ENCODE measurements at places on chromosomes 4 and X. TPM values are rescaled to one million over a fixed set of nuclear protein-coding genes. Genes with fewer than 3 reads are reported as not detected.

DNA sequence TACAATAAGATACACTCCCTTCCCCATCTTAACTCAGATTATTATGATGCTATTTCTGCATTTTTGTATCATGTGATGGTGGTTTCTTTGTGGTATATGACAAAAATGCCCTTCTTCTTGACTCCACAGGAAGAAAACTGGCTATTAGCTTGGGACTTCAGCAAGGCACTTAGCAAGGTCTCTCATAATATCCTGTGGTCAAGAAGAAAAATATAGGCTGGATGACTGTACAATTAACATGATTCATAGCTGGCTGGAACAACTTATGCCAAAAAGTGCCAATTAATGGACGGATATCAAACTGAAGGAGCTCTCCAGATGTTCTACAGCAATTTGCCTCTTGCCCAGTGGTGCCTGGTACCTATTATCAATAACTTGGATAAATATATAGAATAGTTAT is 2.3 kb upstream of the MID1IP1 start:
- DNase-seq, result no peak

GRCh38 chr4:86026720-86027119 is 333.1 kb downstream of the MAPK10 start:
- DNase-seq, result no peak

GRCh38 chr4:11312389-11312788 is 116.3 kb downstream of the HS3ST1 start:
- no peak for DNase-seq

DNA sequence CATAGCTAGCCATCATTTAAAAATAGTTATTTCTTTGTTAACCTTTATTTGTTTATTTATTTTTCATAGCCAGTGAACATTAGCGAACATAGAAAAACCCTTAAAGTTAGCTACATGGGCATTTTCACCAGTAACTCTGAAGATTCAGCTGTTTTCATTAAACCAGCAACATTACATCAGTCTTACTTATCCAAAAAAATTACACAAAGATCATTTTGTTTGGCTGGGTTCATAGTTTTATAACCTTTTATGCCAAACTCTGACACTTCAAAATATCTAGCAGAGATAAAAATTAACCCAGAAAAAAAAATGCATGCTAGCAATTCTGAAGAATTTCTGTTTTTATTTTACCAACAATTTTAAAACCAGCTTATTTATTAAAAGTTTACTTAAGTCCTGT is 784.1 kb downstream of the PCDH18 start:
- DNase-seq, result no peak

DNA sequence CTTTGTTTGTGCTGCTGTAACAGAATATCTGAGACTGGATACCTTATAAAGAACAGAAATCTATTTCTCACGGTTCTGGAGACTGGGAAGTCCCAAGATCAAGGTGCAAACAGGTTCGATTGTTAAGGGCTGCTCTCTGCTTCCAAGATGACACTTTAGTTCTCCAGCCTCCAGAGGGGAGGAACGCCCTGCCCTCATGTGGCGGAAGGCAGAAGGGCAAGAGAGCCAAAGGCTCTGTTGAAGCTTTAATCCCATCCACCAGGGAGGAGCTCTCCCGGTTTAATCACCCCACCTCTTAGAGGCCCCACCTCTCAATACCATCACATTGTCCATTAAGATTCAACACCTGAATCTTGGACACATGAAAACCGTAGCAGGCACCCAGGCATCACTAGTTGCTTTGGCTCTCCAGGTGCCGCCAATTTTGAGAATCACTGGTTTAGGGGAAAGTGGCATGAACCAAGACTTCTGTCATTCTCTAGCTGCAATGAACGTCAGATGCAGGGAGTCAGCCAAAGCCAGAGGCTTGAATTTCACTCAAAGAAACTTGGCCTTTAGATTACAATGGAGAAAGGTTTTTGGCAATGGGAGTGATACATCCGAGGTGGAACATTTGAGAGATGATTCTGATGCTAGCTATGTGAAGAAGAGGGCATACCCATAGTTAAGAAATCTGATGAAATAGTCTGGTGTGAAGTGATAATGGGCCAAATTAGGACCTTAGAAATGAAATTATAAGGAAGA is 15.7 kb downstream of the FHL1 start:
- no peak for DNase-seq

DNA sequence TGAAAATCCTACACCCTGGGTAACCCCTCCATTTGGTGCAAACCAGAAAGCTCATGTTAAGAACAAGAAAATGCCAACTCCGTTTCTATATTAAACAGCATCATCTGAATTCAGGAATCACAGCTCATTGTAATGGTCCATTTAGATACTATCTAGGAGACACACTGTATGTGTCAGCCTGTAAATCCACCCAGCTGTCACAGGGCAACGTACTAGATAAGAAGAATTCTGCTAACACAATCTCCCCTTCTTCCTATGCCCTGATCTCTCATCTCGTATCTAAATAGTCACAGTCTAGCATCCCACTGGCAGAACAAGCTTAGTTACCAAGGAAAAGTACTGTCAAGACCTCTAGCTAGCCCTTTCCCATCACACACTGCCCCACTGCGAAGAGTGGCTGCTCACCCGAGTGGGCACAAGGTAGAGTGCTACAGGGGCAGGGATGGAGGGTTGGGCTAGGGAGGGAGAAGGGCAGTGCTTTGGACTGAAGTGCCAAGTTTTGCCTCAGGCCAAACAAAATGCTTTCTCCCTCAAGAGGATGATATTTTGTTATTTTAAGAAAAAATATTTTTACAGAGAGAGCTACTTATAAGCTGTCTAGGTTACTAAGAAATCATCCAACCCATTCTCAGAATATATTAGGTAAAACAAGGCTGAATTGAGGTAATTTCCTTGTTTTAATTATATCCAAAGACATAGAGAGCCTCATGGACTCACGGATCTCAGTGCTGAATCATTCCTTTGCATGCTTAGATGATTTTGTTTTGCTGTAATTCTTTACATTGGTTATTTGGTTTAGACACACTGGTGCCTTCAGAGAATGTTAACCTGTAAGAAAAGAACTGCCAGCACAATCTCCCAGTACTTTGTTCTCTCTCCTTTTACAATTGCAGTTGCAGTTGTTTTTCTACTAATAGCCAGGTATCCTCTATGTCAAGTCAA is 196.6 kb downstream of the PRDM5 start:
- no peak for DNase-seq

DNA sequence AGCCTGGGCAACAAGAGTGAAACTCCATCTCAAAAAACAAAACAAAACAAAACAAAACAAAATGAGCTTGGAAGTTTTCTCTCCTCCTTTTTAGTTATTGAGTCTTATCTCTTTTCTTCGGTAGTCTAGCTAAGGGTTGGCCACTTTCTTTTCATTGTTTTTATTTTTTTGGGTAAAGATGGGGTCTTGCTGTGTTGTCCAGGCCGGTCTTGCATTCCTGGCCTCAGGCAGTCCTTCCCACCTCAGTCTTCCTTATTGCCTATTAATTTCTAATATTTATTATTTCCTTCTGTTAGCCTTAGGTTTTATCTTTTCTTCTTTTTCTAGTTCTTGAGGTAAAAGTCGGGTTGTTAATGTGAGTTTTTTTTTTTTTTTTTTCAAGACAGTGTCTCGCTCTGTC is 16.4 kb downstream of the METAP1 start:
- DNase-seq, result no peak

- no peak for DNase-seq
These were observed 37.5 kb upstream of the IL13RA2 start for GRCh38 chrX:115054876-115055275.

GRCh38 chr4:18816228-18816895 is 794.8 kb upstream of the LCORL start:
- DNase-seq, result no peak

The SLC49A3 gene
- total RNA-seq, result 6.9 TPM

The WDR45 gene
- total RNA-seq, result 33.4 TPM

The EFNB1 gene
- 130 TPM for total RNA-seq

The FAM149A gene
- total RNA-seq, result 1.2 TPM

The ACTRT1 gene
- not detected for total RNA-seq

The FRMD7 gene
- total RNA-seq, result not detected
